ENCODE measurements at places on chromosomes 7 and 10. TPM values are rescaled to one million over a fixed set of nuclear protein-coding genes. Genes with fewer than 3 reads are reported as not detected.
A peak's percentile ranks its signal among the peaks of the same experiment; 100 is the strongest.

- no peak for DNase-seq
Measured at GRCh38 chr7:77329466-77330168, 86.5 kb downstream of the GSAP start.

DNA sequence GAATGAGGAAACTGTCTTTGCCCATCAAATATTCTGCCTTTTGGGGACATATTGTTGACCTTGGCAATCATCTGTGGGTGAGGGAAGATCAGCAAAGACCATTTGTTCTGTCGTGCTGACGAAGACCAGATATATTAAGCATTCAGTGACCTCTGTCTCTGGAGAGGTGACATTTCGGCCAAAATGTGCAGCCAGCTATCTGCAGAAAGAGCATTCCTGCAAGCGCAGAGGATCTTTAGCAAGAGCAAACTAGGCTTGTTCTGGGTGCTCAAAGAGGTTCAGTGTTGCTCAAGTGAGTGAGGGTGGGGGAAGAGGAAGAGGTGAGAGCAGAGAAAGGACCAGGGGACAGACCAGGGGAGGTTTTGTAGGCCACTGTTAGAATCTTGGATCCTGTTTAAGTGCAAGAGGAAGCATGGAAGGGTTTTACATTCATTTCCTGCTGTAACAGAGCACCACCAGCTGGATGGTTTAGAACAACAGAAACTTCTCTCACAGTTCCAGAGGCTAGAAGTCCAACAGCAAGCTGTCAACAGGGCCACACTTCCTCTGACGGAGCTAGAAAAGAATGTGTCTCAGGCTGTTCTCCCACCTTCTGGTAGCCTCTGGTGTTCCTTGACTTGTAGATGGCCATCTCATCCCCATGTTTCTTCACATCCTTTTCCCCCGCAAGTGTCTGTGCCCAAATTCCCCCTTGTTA is 11.2 kb downstream of the C10orf120 start:
- no peak for DNase-seq

DNA sequence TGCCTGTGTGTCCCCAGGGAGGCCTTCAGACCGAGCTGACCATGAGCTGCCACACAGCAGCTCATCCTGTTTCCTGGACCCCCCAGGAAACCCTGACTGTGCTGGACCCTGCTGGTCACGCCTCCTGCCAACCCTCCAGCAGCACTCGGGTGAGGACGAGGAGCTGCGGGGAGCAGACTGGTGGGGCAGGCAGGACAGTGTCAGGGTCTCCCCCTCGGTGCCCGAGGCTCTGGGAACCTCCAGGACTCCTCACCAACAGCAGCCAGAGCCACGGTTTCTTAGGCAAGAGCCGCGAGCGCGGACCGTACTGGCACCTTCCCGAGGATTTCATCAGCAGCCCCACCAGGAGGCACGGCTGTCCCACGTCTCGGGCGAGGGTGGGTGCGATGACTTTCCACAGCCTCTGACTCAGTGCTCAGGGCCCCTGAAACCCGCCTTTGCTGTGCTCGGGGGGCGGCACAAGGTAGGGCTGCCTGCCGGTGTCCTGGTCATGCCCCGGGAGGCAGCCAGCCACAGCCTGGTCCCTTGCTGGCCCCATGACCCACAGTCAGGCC is 186.9 kb downstream of the ELFN1 start:
- peak; percentile 41 for DNase-seq

DNA sequence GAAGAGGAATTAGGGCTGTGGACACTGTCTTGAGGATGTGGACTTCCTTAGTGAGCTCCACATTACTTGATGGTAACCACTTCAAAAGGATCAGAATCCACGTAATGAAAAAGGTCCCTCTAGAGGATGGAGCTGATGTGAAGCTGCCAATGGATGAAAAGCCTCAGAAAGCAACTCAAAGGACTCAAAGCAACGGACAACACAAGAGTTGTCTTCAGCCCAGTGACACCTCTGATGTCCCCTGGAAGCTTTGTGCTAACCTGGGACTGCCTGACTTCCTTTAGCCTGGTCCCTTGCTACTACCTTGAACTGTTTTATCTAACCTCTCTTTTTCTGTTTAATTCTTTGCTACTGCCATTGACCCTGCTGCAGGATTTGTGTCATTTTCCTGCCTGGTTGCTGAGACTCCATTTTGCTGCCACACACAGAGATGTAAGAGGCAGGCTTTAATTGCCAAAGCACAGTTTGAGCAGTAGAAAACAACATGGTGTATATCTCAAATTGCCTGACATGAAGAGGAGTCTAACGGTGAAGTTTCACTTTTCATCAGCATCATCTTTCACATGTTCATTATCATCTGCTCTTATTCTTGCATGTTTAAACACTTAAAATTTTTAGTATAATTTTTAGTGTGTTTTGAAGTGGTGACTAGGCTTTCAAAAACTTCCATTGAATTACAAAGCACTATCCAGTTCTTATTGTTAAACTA is 11.1 kb upstream of the SGCE start:
- no peak for DNase-seq

DNA sequence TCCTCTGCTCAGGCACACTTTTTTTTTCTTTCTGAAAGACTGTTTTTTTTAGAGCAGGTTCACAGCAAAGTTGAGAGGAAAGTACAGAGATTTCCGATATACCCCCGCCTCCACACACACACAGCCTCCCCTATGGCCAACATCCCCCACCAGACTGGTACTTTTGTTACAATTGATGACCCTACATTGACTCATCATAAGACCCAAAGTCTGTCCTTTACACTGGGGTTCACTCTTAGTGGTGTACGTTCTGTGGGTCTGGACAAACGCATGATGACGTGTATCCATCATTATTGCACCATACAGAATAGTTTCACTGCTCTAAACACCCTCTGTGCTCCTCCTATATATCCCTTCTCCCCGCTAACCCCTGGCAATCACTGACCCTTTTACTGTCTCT is 107.7 kb downstream of the RBM20 start:
- no peak for DNase-seq

Gene SGMS1
- 33.1 TPM for total RNA-seq

GRCh38 chr10:92681306-92681834 is 8.4 kb upstream of the HHEX start:
- DNase-seq, result no peak

Gene PLPP4
- total RNA-seq, result not detected

- peak; percentile 71 for DNase-seq
Measured at GRCh38 chr7:100568896-100569844, 4.5 kb downstream of the SAP25 start.

DNA sequence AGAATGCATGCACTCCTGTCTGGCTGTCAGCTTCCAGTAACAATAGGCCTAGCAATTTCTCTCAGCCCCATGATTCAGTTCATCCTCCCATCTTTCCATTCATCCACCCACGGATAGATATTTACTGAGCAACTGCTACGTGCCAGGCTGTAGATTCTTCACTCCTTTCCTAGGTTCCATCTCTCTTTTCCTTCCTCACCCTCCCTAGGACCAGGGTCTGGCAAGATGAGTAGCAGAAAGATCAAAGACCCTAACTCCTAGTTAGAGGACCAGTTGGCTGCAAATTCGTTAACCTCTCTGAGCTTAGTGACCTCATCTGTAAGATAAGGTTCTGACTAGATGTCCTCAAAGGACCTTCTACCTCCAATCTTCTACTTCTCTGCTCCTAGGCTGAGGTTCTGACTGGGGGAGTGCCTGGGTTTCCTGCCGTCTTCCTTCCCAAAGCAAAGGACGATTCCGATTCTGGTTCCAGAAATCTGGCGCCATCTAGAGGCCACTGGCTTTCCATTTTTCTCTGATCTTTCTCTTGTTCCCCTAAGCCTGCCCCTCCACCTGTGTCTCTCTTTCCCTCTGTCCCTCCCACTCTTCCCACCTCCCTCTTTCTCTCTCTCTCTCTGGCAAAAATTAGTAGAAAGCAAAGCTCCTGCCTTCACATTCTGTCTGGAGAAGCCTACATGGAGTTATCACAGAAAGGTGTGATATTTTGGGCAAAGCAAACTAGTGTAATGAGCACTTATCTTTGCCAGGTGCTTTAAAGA is 26.2 kb downstream of the TBATA start:
- DNase-seq, result peak; percentile 73

DNA sequence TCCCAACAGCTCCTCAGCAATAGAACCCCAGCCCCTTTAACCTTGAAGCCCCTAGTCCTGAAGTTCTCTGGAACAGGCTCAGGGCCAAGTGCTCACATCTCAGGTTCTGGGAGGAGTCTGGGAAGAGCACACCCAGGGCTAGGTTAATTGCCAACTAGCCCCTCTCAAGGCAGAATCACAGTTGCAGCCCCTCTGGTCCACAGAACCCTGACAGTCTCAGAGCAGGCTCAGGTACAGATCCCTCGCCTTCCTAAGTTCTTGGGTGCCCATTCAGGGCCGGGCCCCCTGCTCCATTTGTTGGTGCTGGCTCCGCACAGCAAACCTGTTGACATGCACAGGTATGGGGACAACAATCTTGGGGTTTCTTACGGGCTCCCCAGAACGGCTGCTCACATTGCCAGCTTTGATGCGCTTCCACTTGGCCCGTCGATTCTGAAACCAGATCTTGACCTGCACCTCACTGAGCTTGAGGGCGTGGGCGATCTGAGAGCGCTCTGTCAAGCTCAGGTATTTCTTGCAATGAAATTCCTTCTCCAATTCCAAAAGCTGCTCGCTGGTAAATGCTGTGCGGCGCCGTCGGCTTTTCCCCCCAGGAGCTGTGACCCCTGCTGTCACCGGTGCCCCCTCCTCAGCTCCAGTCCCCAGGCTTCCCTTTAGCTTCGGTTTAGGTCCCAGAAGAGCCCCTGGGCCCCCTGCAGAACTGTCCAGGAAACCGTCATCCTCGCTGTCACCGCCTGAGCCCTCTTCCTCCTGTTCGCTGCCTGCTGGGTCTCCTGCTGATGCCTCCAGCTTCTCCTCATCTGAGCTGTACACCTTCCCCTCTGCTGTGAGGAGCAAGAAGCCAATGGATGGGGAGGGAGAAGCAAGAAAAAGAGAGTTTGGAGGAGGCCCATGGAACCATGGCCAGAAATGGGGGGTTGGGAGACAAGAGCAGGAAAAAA is 18.9 kb downstream of the GBX1 start:
- no peak for DNase-seq

DNA sequence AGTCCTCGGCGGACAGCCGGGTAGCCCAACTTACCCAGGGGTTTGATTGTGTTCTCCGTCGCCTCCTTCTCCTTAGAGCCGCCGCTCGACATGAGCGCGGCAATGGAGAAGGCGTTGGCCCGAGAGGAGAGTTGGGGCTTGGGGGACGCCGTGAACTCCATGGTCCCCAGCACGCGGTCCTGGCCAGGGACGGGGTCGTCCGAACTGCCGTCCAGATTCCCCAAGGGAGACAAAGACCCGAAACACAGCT is 515 bp downstream of the TBX20 start:
- DNase-seq, result no peak

DNA sequence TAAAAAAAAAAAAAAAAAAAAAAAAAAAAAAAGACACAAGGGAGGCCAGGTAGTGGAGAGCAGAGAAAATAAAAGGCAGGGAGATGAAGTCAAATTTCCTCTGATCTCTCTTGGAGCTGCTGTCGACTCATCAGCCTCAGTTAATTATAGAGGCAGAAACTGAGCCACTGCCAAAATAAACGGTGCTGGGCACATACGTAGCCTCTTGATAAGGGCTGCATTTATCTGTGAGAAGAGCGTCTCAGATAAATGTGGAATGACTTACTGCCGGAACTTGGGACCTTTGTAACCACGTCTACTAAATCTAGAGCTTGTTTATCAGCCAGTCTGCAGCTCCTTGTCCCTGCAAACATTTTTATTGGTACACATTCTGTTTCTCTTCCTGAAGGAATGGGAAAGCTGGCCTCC is 162.3 kb downstream of the BAMBI start:
- DNase-seq, result no peak

DNA sequence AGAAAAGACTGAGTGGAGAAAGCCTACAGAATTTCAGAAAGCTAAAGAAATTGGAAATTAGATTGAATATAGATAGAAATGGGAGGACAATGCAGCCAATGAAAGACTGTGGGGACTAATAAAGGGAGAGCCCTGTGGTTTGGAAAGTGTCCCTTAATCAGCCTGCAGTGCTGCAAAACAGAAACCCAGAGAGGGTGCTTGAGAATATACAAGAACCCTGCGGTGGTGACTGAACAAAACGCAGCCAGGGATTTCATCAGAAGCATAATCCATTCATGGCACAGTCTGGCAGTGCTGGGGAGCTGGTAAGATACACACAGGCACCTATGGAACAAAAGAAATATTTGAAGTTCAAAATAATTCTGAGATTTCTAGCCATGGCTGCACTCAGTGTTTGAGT is 19.1 kb downstream of the CEP41 start:
- no peak for DNase-seq

DNA sequence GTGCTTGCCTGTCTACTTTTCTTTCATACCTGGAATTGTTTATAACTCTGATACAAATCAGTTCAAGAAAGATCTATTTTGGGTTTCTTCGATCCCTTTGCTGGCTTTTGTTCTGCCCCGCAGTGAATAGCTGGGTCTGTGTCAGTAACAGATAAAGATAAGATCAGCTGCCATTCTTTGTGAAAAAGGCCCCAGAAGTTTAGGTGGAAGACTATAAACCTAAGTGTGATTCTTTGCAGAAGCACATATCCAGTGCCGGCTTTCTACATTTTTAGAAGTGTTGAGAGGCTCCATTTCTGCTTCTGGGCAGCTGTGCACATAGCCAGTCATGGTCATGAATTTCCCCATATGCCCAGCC is 686.4 kb upstream of the C7orf33 start:
- DNase-seq, result no peak
